ENCODE measurements at places on chromosomes 4 and X. TPM values are rescaled to one million over a fixed set of nuclear protein-coding genes. Genes with fewer than 3 reads are reported as not detected.

Gene SSX2B
- not detected for total RNA-seq

Gene CYBB
- 0.61 TPM for total RNA-seq

Gene TMEM35A
- total RNA-seq = 27.5 TPM

Gene NUDT10
- 19.3 TPM for total RNA-seq

DNA sequence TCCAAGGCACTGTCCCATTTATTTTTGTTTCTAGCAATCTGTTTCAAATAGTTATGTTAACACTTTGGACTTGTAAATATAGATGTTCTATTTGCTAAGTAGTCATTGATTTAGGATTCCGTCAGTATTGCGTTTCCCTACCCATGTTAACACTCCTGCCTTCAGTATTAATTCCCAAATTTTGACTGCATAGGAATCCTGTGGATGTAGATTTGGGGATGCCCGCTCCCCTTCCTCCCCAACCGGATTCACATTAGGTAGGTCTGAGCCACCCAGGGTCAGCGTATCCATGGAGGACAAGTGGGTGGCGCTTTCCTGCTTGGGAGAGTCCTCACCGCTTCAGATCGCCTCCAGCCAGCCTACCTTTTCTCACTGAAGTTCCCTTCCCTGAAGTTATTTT is 1.1 kb upstream of the SORBS2 start:
- no peak for DNase-seq
- H3K27me3 ChIP-seq = no peaks in the 10 kb centered on the region
- H3K4me3 ChIP-seq = peak overlapping the region; percentile 27
- no peaks in the 10 kb centered on the region for H3K36me3 ChIP-seq
- H3K27ac ChIP-seq = no peak overlapping the region

GRCh38 chrX:97030947-97031346 is 147.2 kb downstream of the RPA4 start:
- H3K4me3 ChIP-seq = no peak overlapping the region
- H3K4me1 ChIP-seq = peaks cover 1% of the 10 kb centered on the region
- DNase-seq = no peak
- H3K27me3 ChIP-seq = peaks cover 1% of the 10 kb centered on the region

DNA sequence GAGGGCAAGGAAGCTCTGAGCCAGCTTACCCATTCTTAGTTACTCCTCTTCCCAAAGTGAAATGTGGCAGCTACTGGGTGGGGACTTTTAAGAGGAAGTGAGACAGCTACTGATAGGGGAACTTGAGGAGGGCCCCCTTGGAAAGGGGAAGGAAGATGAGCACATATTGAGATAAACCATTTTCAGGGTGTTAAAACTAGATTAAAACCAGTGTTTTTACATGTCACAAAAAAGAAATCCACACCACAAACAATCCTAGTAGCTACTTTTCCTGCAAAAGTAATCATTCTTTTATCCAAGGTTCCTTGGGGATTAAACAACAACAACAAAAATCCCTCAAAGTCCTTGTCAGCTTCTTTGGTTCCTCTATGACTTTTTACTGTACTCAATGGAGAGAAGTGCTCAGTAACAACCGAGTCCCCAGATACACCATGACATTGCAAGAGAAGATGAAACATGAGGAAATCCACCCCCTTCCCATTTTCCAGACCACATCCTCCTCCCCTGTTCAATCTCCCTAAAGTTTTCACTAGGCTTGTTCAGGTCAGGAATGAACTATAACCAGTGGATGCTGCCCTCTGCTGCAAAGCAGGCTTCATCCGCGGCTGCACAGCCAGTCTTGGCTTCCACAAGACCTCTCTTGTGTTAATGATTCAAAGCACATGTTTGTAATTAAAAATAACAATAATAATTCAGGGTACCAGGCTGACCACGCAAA is 113.5 kb upstream of the TMEM164 start:
- no peaks in the 10 kb centered on the region for H3K36me3 ChIP-seq
- peaks cover 2% of the 10 kb centered on the region for H3K27me3 ChIP-seq
- no peak overlapping the region for H3K27ac ChIP-seq
- H3K4me3 ChIP-seq = no peak overlapping the region
- H3K4me1 ChIP-seq = peaks cover 8% of the 10 kb centered on the region

GRCh38 chr4:94447754-94448411 is 3.9 kb upstream of the PDLIM5 start:
- H3K4me1 ChIP-seq = peaks cover 6% of the 10 kb centered on the region
- no peak overlapping the region for H3K4me3 ChIP-seq
- no peaks in the 10 kb centered on the region for H3K36me3 ChIP-seq
- H3K27ac ChIP-seq = no peak overlapping the region

- no peak for DNase-seq
- H3K27me3 ChIP-seq = no peaks in the 10 kb centered on the region
- no peaks in the 10 kb centered on the region for H3K4me1 ChIP-seq
- H3K27ac ChIP-seq = no peak overlapping the region
- H3K4me3 ChIP-seq = no peak overlapping the region
These were observed 47.1 kb downstream of the KLF3 start for GRCh38 chr4:38711066-38711465.

DNA sequence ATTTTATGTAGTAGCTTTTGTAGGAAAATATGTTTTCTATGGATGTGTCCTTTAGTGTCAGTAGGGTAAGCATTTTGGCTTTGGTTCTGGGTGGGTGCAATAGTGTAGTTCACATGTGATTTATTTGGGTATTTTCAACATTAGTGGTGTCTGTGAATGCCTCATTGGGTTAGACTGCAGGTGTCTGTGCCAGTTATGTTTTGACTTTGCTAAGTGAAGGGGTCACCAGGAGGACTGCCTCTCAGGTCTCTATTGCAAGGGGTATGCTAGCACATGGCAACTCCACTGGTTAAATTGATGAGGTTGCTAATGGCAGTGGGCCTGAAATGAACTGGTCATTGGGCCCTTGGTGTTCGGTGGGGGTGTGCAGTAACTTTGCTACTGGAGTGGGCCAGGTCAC is 467.1 kb downstream of the NAF1 start:
- no peak overlapping the region for H3K27ac ChIP-seq
- no peaks in the 10 kb centered on the region for H3K4me1 ChIP-seq
- H3K36me3 ChIP-seq = no peaks in the 10 kb centered on the region
- no peaks in the 10 kb centered on the region for H3K27me3 ChIP-seq
- H3K4me3 ChIP-seq = no peak overlapping the region

GRCh38 chr4:66959207-66959606 is 586.1 kb downstream of the CENPC start:
- peaks cover 13% of the 10 kb centered on the region for H3K4me1 ChIP-seq
- H3K27ac ChIP-seq = no peak overlapping the region
- no peak for DNase-seq
- H3K27me3 ChIP-seq = no peaks in the 10 kb centered on the region
- no peak overlapping the region for H3K4me3 ChIP-seq
- H3K36me3 ChIP-seq = no peaks in the 10 kb centered on the region

DNA sequence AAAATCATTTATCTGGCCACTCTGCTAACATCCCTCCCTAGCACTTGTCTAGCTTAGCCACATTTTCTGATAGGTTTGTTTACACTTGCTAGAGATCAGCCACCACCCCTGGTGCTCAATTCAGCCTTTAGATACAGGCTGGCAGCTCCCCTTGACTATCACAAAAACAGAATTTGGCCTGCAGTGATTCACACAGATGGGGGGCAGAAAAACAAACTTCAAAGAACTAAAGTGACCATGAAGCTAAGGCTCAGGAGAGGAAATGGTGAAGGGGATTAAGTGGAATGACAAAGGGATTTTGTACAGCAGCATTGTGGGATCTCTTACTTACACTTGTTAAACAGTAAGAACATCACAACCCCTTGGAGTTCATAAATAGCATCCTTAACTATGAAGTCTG is 1718.0 kb upstream of the PCDH7 start:
- no peaks in the 10 kb centered on the region for H3K4me1 ChIP-seq
- H3K4me3 ChIP-seq = no peak overlapping the region
- H3K36me3 ChIP-seq = no peaks in the 10 kb centered on the region
- no peaks in the 10 kb centered on the region for H3K27me3 ChIP-seq

All from glutamatergic neuron (in vitro differentiated cells).